PC-9 (cell line): ENCODE measurements at places on chromosomes 5 and 9.

GRCh38 chr9:87533271-87533670 lies 35.6 kb downstream of the DAPK1 start:
- DNase-seq, result no peak

- DNase-seq, result no peak
Measured at GRCh38 chr5:119345861-119346260, 10.0 kb upstream of the TNFAIP8 start.

DNA sequence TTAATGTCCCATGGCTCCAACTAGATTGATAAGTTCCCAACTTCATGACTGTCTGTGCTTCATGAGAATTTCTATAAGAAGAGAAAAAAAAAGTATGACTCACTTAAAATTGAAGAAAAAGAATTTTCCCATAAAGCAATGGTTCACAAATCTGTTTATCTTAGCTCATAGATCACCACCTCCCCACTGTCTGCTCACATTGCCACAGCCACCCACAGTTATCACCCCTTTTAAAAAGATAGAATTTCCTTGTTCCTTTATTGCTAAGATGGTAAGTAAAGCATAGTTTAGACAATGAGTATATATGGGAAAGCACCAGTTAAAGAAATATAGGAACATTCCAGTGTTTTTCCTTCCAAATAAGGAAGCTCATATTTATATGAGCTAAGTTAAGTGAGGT lies 67.1 kb downstream of the ALDH7A1 start:
- DNase-seq, result no peak

DNA sequence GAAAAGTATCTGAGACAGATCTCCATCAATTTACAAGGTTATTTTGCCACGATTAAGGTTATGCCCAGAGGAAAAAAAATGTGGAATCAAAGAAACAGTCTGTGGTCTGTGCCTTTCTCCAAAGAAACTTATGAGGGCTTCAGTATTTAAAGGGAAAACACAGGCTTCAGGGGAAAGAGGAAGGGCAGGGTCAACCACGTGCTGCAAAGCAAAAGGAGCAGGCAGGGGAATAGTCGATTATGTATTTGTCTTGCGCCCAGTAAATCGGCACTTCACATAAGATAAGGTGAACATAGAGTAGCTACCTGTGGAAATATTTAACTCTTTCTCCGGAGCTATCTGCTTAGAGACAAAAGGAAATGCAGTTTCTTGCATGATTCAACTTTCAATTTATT lies 343.7 kb downstream of the RAB3C start:
- no peak for DNase-seq

- DNase-seq, result no peak
Measured at GRCh38 chr5:68149189-68149588, 66.4 kb upstream of the PIK3R1 start.
